ENCODE measurements at places on chromosomes 7 and 10.

DNA sequence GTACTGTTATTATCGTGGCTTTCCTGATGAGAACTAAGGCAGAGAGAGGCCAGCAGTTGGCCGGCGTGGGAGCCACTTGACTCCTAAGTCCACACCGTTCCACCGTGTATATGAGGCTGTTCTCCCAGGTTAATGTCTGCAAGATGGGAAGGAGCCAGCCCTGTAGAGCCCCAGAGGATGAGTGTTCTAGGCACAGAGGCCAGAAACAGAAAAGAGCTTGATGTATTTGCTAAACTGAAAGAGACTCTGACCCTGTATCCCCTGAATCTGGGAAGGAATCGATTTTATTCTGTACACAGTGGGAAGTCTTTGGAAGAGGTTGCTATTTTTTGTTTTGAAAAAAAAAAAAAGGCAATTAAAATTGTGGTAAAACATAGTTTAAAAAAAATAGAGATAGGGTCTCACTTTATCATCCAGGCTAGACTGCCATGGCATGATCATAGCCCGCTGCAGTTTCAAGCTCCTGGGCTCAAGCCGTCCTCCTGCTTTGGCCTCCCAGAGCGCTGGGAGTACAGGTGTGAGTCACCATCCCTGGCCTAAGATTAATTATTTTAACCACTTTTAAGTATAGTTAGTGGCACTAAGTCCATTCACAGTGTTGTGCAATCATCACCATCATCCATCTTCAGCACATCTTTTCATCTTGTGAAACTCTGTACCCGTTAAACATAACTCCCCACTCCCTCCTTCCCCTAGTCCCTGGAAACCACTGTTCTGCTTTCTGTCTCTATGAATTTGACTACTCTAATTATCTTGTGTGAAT, 348.8 kb downstream of the SDK1 start:
- no peak for DNase-seq

GRCh38 chr7:70178787-70179186, 580.5 kb downstream of the AUTS2 start:
- no peak for DNase-seq

GRCh38 chr10:88019753-88020152, 156.3 kb downstream of the PTEN start:
- DNase-seq = no peak

GRCh38 chr10:9076066-9076465, 1021.6 kb downstream of the GATA3 start:
- no peak for DNase-seq

DNA sequence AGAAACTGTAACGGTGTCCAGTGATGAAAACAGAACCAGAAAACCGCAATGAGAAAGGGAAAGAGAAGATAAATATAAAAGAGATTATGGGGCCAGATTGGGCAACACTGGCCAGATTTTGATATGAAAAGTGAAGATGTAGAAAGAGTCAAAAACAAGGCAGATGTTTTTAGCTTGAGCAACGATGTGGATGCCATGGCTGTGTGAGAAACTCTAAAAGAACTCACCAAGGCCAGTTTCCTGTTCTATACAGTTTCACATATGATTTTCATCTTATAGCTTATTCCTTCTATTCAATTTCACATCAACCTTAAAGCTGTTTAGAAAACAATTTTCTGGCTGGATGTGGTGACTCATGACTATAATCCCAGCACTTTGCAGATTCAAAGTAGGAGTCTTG, 36.3 kb downstream of the CSTF2T start:
- DNase-seq = no peak

- no peak for DNase-seq
Measured at GRCh38 chr10:60206735-60207134, 182.9 kb downstream of the ANK3 start.

GRCh38 chr7:25619963-25620799, 391.9 kb upstream of the NPVF start:
- DNase-seq = no peak

Data from activated T-helper 1 cell treated with anti-CD3 and anti-CD28 coated beads, Interleukin-12 subunit alpha, Interleukin-12 subunit beta, Interleukin-2, Interleukin-4 antibody, amounts not matched to agents 30 ng/mL and 10 ng/mL and 1 ng/mL, durations not matched to agents 14 hours and 24 hours and 36 hours (primary cell).